ENCODE measurements at places on chromosomes 3 and 15.

GRCh38 chr3:28859897-28860296 lies 421.0 kb upstream of the RBMS3 start:
- DNase-seq, result no peak

GRCh38 chr3:69827127-69827526 lies 87.9 kb downstream of the MITF start:
- DNase-seq, result no peak

GRCh38 chr3:140832883-140833282 lies 108.8 kb upstream of the SLC25A36 start:
- no peak for DNase-seq

DNA sequence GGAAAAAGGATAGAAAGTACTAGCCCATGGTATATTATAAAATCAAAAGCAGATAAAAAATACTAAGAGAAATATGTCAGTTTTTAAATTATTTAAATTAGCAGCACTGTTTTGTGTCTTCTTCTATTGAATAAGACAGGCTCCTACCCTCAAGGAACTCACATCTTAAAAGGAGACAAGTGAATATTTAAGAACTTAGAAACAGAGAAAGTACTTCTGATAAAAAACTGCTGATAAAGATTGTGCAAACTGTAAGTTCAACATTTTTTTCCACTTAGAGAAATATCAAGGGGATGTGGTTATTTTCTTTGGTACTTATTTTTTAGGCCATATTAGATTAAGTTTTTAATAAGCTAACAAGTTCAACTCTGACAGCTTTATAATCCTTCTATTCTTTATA lies 3.0 kb upstream of the ANKRD28 start:
- DNase-seq, result no peak

GRCh38 chr3:107848351-107848915 lies 242.4 kb downstream of the CD47 start:
- DNase-seq, result no peak

- no peak for DNase-seq
Measured at GRCh38 chr3:112346491-112347122, 13.7 kb downstream of the CD200 start.

- DNase-seq, result no peak
Measured at GRCh38 chr15:99440551-99441443, 125.0 kb upstream of the MEF2A start.

- DNase-seq, result no peak
Measured at GRCh38 chr3:14725564-14726440, 50.9 kb downstream of the C3orf20 start.

GRCh38 chr3:135324301-135324700 lies 529.2 kb downstream of the EPHB1 start:
- DNase-seq, result no peak

- DNase-seq, result no peak
Measured at GRCh38 chr3:114558271-114558670, 264.4 kb downstream of the TIGIT start.

DNA sequence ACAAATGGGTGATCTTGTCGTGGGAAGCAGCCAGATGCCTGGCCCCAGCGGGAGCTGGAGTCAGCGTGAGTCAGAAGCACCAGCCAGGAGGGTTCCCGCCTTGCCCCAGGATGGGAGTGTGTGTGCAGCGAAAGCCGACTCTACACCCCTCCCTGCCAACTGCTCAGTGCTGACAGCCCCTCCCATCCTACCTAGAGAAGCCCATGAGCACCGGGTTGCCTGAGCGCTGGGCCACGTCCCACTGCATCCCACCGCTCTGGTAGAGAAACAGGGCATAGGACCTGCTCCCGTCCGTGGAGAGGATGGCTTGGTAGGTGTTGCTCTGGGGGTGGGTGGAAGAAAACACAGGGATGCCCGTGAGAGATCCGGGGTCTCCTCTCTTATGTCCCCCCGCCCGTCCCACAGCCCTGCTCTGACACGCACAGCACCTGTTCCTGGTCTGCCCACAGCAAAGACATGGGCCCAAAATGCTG lies 42.9 kb downstream of the MUC4 start:
- no peak for DNase-seq

- no peak for DNase-seq
Measured at GRCh38 chr3:62451211-62451887, 78.0 kb upstream of the FEZF2 start.

DNA sequence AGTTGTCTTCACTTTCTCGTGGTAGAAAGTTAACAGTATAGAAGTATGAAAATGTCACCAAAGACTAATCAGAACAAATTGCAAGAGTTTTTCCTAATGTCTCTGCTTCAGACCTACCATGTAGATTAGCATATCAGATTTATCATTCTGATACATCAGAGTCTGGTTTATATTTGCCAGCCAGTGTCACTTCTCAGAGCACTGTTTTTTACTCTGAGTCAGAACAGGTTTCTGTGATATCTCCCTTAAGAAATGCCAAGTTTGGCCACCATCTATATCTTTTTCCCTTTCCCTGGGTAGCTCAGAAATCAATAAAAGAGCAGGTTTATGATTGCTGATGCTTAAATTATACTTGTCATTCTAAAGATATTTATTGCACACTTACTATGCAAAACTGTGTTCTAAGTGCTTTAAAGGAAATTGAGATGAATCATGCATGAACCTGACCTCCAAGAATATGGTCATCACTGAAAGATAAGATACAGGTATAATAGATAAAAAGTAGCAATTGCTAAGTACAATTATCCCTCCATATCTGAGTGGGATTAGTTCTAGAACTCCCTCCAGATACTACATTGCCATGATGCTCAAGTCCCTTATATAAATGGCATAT lies 672.7 kb upstream of the NAALADL2 start:
- no peak for DNase-seq

DNA sequence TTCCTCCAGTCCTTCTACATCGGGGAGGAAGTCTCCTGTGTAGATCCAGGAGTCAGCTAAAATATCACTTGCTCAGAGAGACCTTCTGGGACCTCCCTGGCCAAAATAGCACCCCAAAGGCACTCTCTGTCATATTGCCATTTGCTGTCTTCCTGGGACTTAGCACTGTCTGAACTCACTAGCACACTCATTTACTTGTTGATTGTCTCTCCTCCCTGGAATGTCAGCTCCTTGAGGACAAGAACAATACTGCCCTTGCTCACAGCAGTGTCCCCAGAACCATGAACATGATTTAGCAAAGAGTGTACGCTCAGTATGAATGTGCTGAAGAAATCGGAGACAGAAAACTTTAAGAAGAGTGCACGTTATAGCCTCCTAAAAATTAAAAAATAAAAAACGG lies 202.9 kb downstream of the STT3B start:
- DNase-seq, result no peak

- no peak for DNase-seq
Measured at GRCh38 chr3:108414007-108414406, 96.4 kb downstream of the MYH15 start.

DNA sequence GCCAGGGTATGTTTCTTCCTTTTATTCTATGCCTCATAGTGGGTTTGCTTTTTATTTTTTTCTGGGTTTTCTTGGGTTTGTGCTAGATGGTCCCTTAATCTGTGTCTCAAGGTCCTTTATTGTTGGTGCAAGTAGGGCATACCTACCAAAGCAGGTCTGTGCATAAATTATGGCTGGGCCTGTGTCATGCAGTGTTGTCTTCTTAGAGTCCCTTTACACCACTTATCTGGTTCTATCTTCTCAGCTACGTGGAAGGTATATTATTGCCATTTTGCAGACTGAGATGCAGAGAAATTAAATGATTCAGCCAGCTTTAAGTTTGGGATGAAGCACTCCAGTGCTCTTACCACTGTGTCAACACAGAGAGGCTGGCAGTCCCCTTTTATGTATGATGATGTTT lies 293.5 kb upstream of the SOX2 start:
- DNase-seq, result no peak

- DNase-seq, result peak; percentile 79
Measured at GRCh38 chr3:182241766-182242488, 530.2 kb downstream of the SOX2 start.

- peak; percentile 98 for DNase-seq
Measured at GRCh38 chr3:107208100-107208499, 169.1 kb upstream of the CCDC54 start.

DNA sequence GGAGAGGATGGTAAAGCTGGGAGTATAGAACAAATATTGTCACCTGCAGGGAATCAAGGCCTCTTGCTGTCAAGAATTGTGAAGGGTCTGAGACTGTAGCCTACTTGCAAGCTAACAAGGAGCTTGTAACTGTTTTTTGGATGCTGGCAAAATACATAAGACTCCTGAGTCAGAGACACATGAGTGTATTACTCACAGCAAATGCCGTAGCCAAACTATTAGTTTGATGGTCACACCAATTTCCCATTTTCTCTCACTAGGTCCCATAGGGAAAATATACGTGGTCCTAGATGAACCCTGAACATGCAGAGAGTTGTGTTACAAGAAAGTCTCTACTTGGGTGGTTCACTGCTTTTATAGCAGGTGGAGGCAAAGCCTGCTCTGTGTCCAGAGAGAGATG lies 44.7 kb upstream of the LIPC start:
- DNase-seq, result peak; percentile 44

- no peak for DNase-seq
Measured at GRCh38 chr3:15493436-15493835, 28.1 kb downstream of the COLQ start.

DNA sequence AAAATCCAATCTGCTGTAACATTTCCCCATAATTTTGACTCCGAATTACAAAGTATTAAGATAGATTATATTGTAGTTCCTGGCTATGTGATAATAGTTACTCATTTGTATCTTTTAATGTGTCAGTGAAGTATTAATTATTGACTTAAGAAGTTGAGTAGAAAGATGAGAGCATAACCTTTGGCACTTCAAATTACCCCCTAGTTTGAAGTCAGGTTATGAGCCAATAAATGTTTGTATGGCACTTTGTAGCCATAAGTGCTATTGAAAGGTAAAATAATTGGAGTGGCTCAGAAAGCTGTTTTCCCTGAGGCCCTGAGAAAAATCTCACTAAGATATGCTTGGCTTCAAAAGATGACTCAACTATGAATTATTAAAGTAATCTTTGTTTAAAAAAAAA lies 31.0 kb downstream of the IREB2 start:
- no peak for DNase-seq

DNA sequence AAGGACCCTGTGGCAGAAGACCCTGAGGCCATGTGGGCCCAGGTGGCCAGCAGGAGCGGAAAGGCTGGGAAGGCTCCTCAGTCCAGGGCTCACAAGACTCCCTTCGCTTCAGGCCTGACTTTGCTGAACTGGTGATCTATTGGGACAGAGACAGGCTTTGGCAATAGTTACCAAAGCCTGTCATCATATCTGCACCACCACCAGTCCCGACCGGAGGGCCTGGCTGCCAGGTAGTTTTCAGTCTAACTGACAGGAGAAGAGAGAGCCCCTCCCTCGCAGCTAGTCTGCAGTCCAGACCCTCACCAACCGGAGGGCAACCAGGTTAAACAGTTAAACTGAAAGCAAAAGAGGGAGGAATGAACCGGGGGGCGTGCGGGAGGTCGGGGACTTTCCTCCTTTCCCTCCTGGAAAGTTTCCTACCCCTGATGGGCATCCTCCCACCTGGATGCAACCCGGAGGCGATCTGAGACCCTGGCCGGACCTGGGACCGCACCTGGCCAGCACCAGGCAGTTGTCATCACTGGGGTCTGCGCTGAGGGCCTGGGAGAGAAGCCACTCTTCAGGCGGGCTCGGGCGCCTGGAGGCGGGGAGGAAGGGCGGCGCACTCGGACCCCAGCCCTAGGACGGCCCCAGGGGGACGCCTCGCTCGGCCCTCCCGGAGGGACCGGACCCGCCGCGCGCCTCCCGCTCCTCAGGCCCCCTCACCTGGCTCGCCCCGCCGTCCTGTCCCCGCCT lies 435 bp downstream of the RAB27A start:
- no peak for DNase-seq

- DNase-seq, result no peak
Measured at GRCh38 chr3:120753810-120754209, 11.3 kb downstream of the GTF2E1 start.

DNA sequence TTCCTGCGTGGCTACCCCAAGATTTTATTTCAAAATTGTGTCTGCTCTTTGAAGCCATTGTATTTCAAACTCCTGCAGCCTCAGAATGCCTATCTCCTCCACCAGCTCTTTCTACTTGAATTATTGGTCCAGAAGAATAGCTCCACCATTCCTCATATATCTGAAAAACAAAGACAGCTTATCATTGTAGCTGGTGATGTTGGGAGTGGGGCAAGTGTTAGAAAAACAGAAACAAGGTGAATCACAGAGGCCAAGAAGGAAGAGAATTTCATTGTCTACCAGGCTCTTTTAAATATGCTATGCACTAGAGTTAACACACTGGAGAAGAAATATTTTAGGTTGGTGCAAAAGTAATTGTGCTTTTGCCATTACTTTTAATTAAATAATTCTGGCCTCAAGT lies 307.9 kb upstream of the ROPN1 start:
- no peak for DNase-seq

- DNase-seq, result no peak
Measured at GRCh38 chr3:160076519-160076918, 87.9 kb downstream of the IL12A start.

DNA sequence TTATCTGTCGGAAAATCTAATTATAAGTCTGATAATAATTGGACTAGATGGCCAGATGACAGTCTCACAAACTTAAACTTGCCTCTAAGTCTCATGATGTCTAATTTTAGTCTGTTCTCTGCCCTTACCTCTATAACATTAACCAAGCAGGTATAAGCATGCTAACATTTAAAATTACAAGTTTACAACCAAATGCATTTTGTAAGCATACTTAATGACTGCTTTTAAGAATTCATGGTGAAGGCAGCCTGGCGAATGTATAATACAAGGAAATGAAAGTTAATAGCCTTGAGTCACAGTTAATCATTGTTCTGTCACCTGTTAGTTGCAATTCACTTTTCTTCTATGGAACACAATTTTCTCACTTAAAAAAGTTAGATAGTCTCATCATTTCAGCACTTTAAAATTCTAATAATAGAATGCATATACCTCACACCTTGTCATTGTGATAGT lies 16.5 kb downstream of the BCHE start:
- DNase-seq, result no peak

GRCh38 chr3:122533931-122534334 lies 19.2 kb upstream of the KPNA1 start:
- DNase-seq, result peak; percentile 53

- no peak for DNase-seq
Measured at GRCh38 chr3:31133541-31133940, 239.1 kb upstream of the GADL1 start.

DNA sequence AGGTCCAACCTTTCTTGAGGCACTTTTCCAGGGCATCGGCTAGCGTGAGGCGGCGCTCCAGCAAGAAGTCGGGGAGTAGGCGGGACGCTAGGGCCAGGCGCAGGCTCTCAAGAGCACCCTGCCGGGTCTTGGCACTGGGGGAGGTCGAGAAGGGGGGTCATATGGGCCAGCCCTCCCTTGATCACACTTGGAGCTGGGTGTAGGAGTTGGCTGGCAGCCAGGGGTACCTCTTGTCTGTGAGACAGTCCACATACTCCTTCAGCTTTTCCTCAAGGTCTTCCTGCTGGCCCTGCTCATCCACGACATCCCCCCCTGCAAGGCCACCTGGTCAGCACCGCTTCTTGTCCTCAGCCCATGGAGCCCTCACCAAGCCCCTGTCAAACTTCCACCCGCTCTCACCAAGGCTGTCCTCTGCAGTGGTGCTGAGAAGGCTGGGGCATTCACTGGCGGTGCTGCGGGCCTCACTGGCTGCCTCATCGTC lies 2.0 kb downstream of the IFRD2 start:
- no peak for DNase-seq
